Renal pelvis (tissue), 12 donors: ENCODE measurements at places on chromosomes 13 and 19. TPM values are rescaled to one million over a fixed set of nuclear protein-coding genes. Genes with fewer than 3 reads are reported as not detected.

Gene NUMBL
- polyA plus RNA-seq: 15.0 TPM

DNA sequence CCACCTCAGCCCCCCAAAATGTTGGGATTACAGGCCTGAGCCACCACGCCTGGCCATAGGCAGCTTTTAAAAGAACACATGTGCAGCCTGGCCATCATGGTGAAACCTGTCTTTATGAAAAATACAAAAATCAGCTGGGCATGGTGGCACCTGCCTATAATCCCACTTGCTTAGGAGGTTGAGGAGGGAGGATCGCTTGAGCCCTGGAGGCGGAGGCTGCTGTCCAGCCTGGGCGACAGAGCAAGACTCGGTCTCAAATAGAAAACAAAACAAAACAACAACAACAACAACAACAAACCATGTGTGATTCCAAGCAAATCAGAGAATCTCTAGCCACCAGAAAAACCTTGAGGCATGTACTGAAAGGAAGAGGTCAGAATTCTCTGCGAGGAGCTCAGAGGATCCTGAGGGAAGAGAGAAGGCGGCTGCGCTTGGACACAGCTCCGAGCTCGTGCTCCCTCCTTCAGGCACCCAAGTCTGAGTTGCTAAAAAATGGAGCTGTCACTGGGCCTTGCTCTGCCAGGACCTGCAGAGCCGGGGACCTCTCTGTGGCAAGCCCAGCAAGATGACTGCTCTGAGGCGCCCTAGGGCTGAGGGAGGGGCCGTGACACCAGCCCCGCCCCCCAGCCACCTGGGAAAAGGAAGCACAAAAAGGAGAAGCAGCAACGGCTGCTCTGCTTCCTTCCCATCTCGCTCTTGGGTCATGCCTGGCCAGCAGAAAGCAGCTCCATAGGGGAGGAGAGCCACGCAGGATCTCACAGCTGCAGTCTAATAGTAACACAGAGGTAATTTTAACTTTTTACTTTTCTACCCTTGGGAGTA lies at the start of gene ARL11:
ARL11 (plus strand) TSS at position 677 of the 822 bp plus-strand sequence. CDS start 1,941 bp downstream, outside the sequence.
- DNase-seq: no peak

DNA sequence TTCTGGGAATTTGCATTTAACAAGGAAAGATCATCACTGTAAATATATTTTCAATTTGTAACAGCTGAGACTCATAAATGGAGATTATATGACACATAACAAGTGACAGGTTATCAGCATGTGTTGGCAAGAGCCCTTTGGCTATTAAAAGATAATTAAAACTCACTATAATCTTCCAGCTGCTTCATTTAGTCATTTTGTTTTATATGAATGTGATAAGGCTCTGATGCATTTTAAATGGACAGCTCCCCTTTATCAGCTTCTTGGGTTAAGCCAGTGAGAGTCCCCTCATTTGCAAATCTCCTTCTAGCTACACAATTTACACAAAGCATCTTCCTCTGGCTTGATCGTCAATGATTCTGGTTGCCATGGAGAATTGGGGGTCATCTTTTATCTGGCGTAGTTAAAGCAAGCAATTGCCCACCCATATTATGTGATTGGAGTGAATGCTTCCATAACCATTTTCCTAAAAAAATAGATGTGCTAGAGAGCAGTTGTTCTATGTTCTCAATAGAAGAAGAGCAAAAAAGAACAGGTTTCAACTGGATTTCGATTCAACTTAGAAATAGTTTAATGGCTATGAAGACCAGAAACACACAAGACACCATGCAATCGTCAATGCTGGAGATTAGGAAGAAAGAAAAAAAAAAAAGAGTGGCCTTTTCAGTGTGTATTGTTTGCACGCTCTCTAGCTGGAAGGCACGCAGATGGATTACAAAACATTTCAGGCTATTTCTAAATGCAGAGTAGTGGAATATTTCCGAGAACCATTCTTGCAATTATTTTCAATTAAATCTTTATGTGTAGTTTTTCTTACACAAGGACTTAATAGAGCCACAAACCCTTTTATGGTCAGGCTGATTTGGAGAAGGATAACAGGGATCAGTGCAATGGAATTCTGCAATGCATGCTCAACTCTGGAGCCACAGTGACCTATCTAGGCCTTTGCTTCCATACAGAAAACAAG lies 27.4 kb downstream of the STARD13 start:
- DNase-seq: no peak

GRCh38 chr13:98348466-98349200 lies 171.6 kb upstream of the RNF113B start:
- DNase-seq: no peak

DNA sequence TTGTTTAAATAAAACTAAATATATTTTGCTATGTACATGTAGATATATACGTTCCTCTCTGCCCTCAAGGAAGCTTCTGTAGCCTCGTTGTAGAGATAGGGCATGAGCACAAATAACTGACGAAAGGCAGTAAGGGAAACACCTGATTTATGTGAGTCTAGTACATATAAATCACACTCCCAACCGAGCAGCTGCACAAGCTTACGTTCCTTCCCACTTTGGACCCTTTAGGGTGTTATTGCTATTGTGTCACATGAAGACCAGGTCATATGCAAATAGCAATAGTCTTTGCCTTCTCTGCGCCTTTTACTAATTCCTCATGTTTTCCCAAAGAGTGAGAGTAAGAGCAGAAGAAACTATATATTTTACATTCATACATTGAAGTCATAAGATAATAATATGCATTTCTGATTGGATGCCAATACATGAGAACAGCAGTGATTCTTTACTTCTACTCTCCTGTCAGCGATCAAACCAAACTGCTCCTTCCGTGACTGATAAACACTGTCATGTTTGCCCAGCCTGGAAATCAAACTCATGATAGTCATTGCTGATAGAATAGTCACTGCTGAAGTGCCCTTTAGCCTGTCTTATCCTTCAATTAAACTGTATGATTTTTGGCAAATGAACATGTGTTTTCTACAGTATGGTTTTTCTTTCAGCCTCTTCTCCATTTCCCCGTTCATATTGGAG lies 127.2 kb upstream of the MAB21L1 start:
- DNase-seq: no peak
